ELR (cell line): ENCODE measurements at places on chromosomes 2 and 18.

- no peak for DNase-seq
Observed at GRCh38 chr2:43133708-43134570, 92.5 kb downstream of the ZFP36L2 start.

GRCh38 chr18:44799382-44799906, 118.8 kb downstream of the SETBP1 start:
- DNase-seq, result no peak

DNA sequence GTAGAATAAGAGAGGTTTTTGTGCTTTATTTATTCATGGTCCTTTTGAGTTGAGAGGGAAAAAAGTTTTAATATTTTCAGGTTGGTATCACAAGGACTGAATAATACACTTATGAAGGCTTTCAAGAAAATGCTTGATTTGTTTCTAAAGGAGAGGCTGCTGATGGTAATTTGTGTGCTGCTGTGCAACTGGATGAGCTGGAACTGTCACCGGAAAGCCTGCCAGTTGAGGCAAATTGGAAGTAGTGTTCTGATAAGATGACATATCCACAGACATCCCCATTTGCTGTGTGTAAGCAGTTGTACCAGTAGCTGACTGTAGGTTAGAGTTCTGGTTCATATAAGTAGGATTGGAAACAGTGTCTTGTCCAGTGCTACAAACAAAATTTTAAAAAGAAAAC, 21.6 kb upstream of the CACNB4 start:
- DNase-seq, result no peak

GRCh38 chr2:174606336-174606735, 8.7 kb upstream of the WIPF1 start:
- peak; percentile 81 for DNase-seq

DNA sequence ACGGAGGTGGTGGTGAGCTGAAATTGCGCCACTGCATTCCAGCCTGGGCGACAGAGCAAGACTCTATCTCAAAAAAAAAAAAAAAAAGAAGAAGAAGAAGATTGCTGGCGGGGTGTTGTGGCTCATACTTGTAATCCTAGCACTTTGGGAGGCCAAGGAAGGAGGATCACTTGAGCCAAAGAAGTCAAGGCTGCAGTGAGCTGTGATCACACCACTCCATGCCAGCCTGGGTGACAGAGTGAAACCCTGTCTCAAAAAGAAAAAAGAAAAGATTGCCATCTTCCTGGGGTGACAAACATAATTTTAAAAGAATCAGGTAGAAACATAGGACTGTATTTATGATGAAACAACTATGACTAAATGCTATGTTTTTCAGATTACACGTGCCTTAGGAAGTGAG, 55.1 kb upstream of the EML4 start:
- no peak for DNase-seq

DNA sequence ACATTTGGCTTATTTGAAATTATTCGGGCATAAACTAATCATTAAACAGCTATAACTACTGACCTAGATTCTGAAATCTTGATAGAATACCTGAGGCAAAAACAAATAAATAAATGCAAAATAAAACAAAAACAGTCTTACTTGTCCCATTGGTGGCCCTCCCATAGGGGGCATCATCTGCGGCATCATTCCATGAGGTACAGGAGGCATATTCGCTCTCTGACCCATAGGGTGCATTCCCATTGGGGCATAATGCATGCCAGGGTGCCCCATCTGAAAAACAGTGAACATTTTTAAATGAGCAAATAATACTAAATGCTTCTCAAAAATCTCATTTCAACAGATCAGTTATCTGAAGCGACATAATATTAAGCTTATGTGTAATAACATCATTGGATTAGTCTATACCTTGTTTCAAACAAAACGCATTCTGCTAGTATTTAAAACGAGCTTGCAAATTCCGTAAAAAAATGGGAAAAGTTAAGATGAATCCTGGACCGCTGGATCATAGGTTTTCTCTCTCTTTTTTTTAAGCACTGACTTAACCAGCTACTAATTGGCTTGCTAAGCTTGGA, 1.3 kb downstream of the PRPF40A start:
- peak; percentile 73 for DNase-seq

DNA sequence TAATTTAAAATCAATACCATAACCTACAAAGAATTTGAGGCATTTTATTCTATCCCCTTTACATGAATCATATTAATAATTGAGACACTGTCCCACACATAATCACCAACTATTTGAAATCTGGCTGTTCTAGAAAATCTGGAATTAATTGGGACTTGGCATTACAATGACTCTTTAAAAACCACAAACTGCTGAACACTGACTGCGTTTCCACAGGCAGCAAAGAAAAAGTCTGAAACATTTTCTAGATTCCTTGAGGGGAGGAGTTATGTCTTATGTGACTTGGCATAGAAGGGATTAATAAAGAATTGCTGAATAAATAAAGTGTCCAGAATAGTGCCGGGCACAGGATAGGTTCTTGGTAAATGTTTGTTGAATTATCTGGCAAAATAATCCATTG, 61.4 kb downstream of the GPR39 start:
- no peak for DNase-seq

DNA sequence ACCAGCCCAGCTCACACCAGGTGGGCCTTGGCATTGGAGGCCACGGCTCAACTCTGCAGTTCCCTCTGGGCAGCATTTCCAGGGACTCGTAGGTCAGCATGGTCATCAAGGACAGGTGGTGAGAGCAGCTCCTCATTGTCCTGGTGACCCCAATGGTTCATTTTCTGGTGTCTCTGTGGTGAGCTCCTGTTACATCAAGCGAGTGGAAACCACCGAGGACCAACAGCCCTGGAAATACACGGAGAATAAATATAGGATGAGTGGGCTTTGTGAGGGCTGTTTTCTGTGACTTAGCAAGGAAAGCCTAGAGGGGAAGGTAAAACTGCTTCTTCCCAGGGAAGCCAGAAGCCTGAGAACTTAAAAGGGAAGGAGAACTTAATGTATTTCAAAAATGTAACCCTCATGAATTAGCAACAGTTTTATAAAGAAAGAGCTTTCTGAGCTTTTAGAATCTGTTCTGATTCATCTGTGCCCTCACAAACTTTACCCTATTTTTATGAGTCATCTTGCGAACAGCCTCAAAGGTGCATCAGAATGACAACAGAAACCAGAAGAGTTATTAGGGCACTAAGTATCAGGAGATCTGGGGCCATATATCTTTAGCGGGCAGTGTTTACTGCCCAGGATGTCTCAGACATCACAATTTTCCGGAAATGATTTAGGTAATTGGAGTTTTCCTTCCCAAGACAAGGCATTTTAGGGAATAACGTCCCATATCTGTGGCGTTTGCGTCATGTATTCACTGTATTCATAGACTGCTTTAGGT, 18.7 kb downstream of the C2orf92 start:
- peak; percentile 30 for DNase-seq

DNA sequence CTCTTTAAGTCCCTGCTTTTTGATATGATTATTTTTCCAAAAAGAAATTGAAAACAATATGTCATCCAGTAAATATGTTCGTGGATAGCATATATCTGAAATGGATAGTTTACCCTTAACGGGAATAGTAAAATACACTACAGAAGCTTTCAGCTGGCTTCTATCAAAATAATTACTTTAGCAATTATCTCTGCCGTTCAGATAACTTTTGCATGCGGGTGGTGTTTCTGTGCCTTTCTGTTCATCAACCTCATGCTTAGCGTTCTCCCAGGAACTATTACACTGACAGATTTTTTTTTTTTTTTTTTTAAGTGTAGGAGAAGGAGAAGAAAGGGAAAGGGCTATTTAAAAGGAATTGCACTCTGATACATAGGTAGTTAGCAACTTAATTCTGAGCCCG, 53.6 kb downstream of the TSHZ1 start:
- no peak for DNase-seq

DNA sequence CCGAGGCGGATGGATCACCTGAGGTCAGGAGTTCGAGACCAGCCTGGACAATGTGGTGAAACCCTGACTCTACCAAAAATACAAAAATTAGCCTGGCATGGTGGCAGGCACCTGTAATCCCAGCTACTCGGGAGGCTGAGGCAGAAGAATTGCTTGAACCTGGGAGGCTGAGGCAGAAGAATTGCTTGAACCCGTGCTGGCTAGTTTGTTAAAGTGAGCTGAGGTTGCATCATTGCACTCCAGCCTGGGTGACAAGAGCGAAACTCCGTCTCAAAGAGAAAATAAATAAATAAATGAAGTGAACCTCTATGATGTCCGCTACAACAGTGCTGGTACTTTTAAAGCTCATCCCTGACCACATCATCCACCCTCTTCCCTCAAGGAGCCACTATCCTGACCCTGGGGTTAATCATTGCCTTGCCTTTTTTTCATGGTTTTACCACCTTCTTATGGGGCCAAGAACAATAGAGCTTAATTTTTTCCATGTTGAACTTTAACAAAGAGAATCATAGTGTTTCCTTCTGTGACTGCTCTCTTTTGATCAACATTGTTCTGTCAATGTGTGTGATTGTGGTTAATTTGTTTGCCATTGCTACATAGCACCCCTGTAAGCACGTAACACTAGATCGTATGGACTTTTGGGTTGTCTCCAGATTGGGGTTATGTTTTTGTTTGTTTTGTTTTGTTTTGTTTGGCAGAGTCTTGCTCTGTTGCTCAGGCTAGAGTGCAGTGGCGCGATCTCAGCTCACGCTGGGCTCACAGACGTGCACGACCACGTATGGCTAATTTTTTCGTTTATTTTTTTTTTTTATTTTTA, 17.1 kb upstream of the ATRAID start:
- no peak for DNase-seq

DNA sequence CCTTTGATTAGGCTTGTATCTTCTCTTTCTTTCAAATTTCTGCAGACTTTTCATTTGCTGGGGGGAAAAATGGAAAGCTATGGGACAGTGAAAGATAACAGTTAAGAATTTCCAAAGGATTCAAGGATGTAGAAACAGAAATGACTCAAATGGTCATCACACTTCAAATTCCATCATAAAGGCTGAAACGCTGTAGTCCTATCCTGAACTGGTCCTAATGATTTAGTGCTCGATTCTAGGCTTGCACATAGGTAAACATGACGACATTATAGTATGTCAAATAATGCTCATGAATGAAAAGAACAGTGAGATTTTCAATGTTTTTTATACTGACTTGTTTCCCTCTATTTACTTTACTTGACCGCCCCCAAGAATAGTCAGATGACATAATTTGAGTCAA, 15.7 kb upstream of the MMADHC start:
- no peak for DNase-seq

- no peak for DNase-seq
Observed at GRCh38 chr2:152594022-152594766, 123.1 kb downstream of the PRPF40A start.

- DNase-seq, result peak; percentile 75
Observed at GRCh38 chr2:9770308-9771100, 72.8 kb upstream of the TAF1B start.

- DNase-seq, result no peak
Observed at GRCh38 chr2:42733852-42734251, 30.1 kb downstream of the OXER1 start.

- DNase-seq, result no peak
Observed at GRCh38 chr2:15949551-15949950, 9.2 kb downstream of the MYCN start.

- no peak for DNase-seq
Observed at GRCh38 chr2:218485986-218486667, 67.2 kb downstream of the VIL1 start.

DNA sequence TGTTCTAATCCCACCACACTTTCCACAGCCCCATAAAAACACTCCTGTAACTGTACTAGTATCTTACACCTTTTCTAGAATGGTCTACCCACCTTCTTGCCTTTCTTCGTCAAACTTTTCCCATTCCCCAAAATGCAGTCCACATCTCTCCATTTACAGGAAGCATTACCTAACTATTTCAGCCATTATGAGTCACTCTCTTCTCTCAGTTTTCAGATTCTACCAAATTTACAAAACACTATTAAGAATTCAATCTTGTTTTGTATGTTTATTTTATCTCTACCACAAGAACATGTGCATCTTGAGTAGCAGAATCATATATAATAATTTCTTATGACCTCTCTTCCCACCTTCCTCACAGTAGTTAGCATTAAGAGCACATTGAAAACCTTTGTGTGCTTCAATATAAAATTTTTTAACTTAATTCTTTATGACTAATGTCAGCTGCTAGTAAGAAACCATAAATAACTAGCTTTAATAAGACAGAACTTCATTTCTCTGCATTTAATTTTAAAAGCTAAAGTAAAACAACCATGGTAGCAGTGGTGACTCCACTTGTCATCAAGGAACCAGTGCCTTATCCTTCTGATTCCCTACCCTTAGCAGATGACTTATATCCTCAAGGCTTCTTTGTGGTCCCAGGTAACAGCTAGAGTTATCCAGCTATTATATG, 56.6 kb upstream of the MAP2 start:
- peak; percentile 47 for DNase-seq

DNA sequence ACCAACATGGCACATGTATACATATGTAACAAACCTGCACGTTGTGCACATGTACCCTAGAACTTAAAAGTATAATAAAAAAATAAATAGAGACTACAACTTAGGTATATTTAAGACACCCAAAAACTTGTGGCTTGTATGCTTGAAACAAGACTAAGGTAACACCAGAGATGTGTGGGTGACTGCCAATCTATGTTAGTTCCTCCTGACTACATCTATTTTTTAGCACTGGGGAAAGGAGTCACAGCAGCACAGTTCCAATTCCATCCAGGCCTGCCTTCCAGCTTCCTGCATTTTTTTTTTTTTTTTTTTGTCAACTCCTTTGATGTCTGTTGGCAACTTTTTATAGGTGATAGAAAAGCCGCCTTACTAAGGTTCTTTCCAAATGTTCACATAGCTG, 18.2 kb downstream of the C2orf69 start:
- DNase-seq, result no peak

- DNase-seq, result no peak
Observed at GRCh38 chr2:71932780-71933466, 214.7 kb downstream of the CYP26B1 start.

GRCh38 chr18:3494245-3494526, 44.2 kb downstream of the TGIF1 start:
- DNase-seq, result no peak

GRCh38 chr18:14912967-14913366, 165.0 kb downstream of the ANKRD30B start:
- DNase-seq, result no peak

DNA sequence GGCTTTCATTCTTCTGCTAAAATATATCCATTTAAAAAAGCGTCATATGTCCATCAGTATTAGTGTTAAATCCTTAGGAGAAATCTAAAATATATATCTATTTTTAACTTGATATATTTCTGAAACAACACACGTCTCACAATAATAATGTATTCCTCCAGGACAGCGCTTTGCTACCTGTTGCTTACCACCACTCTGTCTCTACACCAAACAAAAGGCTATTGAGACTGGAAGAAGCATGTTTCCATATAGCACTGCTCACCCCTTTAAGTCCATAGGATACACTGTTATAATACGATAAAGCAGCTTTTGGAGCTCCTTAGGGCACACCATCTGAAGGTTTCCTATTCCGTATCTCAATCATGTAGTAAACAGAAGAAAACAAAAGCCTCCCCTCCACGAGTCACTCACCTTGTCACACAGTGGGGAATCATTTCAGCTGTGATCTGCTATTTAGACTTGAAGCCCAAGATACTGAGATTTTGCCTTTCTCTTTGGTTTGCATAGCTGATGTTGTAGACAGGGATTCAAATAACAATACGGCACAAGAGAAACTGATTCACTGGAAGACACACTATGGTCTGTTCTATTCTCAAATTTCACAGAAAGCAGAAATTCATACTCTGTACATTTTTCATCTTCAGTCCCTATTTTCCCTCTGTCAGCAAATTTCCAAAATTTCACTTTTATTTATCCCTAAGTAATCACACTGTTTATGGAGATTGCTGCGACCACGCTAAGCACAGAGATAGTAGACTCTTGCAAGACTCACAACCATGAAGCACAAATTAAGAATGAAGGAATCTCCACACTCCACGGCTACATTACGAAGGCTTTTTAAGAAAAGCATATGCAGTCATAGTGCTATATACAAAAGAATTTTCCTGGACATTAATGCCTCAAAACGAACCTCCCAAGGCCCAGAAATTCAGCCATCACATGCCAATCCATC, 187.1 kb downstream of the TCF4 start:
- DNase-seq, result peak; percentile 29
